ENCODE measurements at places on chromosomes 3 and 15.

DNA sequence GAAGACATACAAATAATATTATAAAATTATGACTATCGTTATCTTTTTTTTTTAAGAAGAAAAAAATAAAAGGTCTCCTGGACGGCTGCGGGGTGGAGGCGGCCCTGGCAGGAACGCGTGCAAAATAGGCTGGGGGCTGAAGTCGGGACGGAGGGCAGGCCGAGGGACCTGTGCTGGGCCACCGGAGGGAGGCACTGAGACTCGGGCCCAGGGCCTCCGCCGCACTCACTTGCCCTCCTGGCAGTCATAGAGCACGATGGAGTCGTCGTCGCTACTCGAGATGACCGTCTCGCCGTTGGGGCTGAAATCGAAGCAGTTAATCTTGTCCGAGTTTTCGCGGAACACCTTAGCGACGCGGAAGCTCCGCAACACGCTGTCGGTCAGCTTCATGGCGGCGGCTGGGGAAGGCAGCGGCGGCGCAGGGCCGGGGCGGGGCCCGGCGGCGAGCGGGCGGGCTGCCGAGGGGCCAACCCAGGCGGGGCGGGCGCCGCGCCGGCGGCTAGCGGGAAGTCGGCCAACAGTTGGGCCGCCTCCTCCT, 408 bp downstream of the WDR82 start:
- peak; percentile 50 for DNase-seq

DNA sequence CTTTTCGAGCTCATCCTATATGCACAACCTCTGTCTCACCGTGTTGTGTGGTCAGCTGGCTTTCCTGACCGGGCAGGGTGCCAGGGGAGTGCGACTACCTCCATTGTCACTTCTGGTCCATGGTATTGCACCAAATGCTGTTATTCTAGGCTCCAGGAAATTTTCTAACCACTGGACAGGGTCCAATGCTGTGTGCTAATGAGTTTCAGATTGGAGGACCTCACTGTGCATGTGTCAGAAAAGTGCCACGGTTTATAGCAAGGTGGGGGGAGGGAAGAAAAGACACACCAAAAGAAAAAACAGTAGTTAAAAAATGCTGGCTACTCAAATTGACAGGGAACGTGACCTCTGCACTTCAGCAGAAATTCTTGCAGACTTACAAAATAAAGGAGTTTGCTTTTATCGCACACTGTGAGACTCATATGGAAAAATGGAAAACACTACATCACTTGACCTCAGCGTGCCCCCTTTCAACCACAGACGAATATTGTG, 480.1 kb downstream of the FOXP1 start:
- DNase-seq, result peak; percentile 92

GRCh38 chr3:104989878-104990277, 376.8 kb upstream of the ALCAM start:
- no peak for DNase-seq

GRCh38 chr15:67383899-67384298, 129.3 kb downstream of the IQCH start:
- peak; percentile 49 for DNase-seq

DNA sequence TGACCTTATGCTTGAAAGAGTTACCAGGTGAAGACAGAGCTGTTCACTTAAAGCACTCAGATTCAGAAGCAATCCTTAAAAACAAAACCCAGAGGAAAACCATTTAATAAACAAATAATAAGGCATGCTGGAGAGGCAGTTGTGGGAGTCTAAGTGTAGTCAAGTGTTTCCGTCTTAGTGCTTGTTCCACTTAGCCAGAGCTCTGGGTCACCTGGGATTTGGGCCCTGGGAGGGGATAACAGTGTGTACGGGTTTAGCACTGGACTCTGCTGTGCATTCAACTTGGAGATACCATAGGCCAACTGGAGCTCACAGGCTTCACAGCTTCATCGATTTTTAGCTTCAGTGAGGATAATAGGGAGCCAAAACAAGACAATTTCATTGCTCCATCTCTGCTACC, 444.6 kb downstream of the CNTN4 start:
- no peak for DNase-seq

GRCh38 chr15:78630886-78631633, 9.9 kb downstream of the CHRNB4 start:
- no peak for DNase-seq

- no peak for DNase-seq
Observed at GRCh38 chr3:188826574-188826973, 345.2 kb upstream of the TPRG1 start.

DNA sequence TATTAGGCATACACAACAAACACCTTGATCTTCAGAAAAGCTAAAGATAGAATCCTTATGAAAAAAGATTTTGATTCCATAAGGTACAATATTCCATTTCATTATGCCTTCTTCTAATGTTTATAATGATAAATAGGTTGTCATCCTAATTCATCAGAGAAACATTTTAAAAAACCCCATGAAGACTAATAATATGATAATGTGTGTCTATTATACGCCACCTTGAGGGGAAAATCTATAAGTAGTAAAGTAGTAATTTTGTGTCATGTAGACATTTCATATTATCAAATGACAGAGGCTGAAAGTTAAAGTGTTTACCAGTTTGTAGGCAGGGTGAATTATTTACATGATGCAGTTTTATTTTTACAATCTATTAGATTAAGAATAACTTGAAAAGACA, 524.3 kb downstream of the GBE1 start:
- DNase-seq, result no peak

GRCh38 chr3:128824132-128824850, 55.1 kb upstream of the ACAD9 start:
- DNase-seq, result no peak

DNA sequence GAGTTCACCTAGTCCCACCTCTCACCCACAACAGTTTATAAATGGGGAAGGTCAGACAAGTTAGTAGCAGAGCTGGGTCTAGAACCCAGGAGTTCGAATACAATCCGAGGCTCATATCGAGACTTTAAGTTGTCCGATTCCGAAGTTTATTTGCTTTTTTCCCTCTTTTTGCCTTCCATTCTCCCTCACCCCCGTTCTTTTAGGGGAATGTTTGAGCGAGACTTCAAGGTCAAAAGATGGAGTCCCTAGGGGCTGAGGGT, 7.3 kb downstream of the BCL6 start:
- DNase-seq, result no peak

DNA sequence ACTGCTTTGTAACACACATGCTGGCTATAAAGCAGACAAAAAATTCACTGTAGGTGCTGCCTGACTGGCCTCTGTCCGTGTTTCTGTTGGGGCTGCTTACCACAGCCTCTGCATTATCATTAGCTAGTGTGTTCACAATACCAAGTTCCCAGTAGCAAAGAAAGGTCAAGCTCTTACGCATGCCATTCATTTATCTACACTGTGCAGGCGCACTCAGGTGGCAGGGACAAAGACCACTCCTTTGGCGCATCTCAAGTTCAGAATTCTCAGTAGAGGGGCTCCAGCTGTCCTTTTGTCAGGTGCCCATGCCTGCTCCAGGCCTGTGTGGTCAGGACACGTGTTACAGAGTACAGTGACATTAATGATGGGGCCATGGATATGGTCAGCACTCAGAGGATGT, 22.3 kb downstream of the MLH1 start:
- no peak for DNase-seq

GRCh38 chr3:70640481-70640880, 328.0 kb upstream of the MDFIC2 start:
- no peak for DNase-seq

DNA sequence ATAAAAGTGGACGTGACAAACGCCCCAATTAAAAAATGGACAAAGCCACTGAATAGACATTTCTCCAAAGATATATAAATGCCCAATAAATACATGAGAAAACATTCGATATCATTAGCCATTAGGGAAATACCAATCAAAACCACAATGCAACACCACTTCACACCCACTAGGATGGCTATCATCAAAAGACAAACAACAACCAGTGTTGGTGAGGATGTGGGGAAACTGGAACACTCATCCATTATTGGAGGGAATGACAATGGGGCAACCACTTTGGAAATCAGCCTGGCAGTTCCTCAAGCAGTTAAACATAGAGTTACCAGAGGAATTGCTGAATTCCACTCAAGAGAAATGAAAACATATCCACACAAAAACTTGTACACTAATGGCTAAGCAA, 32.4 kb upstream of the FGD5 start:
- no peak for DNase-seq

DNA sequence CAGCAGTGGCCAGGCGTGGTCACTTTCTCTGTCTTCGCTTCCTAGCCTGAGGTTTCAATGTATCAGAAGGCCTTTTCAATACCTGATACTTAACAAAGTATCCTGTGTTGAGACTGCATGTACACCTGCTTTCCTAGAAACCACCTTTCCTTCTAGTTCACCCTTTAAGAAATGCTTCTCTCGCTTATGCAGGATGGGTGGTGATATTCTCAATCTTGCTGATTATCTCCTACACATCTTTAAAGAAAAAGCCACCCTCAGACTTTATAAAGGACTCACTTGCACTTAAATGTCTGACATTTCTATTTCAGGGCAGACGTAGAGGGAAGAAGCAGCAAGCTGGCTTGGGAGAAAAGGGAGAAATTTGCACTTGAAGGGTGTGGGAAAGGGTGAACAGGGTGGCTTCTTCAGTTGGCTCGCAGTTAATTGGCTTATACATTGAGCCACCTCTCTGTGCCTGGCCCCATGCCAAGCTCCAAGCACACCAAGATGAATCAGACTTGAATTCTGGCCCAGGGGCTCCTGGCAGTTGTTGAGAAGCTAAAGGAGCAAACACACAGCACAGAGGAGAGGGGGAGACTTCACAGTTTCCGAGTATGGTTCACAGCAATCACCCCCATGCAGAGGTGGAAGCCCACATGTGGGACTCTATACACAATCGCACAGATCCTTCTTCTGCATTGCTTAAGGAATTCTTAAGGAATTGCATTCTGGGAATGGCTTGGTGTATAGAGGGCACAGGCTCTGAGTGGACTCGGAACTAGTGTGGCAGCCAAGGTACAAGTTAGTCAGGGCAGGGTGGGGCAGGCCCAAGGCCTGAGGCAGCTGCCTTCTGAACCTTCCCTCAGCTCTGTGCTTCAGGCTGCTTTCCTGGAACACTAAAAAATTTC, 1.3 kb downstream of the ARL6IP5 start:
- DNase-seq, result peak; percentile 97

GRCh38 chr15:84908564-84908963, 24.1 kb downstream of the SLC28A1 start:
- no peak for DNase-seq

DNA sequence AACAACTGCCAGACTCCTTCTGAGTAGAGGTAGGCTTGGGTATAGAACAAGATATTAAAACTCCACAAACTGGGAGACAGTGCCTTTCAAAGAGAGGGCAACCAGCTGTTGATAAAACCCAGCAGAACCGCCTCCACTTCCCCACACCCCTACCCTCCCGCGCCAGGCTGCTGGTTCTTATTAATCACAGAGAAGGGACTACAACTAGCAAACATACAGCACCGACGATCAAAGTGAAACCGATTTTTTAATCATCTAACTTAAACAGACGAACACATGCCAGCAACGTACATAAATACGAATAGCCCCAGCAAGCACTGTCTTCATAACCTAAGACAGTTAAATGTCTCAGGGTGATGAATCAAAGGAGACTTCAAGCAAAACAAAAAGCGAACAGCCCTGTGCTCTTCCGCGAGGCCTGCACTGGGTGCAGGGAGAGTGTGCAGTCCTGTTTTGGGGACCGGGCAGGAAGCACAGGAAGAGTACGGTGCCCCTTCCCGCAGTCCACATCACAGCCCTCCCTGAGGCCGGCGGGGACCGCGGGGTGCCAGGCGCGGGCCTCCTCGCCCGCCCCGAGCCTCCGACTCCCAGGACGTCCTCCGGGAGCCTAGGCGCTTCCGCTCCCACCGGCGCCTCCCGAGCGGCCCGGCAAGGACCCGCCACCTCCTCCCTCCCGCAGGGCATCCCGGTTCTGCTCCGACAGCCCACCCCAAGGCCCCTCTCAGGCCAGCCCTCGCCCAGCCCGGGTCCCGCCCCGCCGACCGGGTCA, 75.1 kb upstream of the VGLL4 start:
- peak; percentile 66 for DNase-seq

DNA sequence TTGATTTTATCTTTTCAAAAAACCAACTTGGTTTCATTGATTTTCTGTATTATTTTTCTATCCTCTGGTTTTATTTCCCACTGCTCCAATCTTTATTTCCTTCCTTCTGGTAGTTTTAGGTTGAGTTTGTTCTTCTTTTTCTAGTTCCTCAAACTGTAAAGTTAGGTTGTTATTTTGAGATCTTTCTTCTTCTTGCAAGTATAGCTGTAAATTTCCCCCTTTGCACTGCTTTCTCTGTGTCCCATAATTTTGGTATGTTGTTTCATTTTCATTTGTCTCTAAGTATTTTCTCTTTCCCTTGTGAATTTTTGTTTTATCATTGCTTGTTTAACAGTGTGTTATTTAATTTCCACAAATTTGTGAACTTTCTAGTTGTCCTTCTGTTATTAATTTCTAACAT, 120.0 kb downstream of the PLD1 start:
- no peak for DNase-seq

DNA sequence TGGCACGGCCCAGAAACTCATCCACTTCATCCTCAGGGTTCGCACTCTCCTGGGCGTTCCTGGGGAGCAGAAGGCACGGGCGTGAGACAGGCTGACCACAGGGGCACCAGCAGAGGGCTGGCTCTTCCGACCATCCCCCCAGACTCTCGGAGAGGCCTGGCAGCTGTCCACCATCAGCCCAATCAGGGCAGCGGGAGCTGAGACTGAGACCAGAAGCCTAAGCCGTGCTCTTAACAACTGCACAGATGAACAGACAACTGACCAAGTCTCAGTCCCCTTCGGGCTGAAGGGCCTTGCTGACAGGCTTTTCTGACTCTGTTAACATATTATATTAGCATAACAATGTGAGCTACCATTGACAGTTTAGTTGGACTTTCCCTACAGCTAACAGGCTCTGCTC, 118.0 kb downstream of the SEC22A start:
- no peak for DNase-seq

- no peak for DNase-seq
Observed at GRCh38 chr15:80576519-80577090, 118.5 kb upstream of the ABHD17C start.

GRCh38 chr15:57945616-57946015, 119.9 kb downstream of the ALDH1A2 start:
- DNase-seq, result no peak

GRCh38 chr3:132083583-132084279, 48.9 kb upstream of the CPNE4 start:
- DNase-seq, result peak; percentile 63

- DNase-seq, result no peak
Observed at GRCh38 chr15:70432924-70433495, 330.3 kb downstream of the UACA start.

DNA sequence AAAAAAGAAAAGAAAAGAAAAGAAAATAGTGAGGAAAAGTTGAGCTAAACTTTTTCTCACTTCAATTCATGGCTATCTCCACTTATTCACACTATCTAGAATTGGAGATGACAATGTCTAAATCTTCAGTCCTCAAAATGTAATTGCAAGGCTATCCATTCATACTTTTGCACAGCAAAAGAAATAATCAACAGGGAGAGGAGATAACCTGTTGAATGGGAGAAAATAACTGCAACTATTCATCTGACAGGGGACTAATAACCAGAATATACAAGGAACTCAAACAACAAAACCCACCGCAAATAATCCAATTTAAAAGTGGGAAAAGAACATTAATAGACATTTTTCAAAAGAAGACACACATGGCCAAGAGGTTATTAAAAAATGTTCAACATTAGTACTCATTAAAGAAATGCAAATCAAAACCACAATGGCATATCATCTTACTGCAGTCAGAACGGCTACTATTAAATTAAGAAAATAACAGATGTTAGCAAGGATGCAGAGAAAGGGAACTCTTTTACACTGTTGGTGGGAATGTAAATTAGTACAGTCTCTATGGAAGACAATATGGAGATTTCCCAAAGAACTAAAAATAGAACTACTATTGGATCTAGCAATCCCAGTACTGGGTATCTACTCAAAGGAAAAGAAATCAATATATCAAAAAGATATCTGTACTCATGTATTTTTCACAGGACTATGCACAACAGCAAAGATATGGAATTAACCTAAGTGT, 73.5 kb upstream of the PPIB start:
- DNase-seq, result no peak

All from choroid plexus epithelial cell (primary cell).